IMR-90 (cell line): ENCODE measurements at places on chromosomes 6 and 20. TPM values are rescaled to one million over a fixed set of nuclear protein-coding genes. Genes with fewer than 3 reads are reported as not detected.
A peak's percentile ranks its signal among the peaks of the same experiment; 100 is the strongest.

RBM24 gene
- 4.1 and 6.7 TPM in 2 replicates for total RNA-seq

DNA sequence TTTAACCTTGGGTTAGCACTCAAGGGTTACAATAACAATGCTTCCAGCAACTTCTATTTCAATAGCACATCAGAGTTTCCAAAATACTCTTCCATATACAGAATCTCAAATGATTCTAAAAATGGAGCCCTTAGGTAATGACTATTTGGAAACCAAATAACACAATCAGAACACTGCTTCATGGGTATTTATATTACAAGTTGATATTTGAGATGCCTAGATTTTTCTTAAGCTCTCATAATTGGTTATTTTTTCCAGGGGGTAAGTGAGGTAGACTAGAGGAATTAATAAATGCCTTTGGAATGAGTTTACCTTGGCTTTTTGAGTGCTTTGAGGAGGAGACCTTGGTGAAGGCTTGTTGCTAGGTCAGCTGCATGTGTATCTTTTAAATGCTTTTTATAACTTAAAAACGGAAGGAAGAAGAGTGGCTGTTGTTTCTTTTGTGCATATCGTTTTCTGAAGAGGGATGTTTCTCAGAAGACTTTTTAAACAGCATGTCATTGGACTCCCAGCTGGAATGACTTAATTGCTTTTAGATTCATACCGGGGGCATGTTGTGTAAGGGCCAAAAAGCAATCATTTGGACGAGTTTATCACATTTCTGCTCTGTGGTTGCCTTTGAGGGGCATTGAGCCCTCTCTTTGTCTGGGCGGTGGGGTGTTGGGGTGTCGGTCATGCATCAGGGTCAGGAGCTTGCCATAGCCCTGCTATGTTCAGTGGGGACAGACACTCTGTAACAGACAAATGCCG, 186.0 kb downstream of the DTNBP1 start:
- peak; percentile 88 for DNase-seq
- H3K36me3 ChIP-seq = peaks cover 10% of the 10 kb centered on the region
- peak overlapping the region; percentile 95 for H3K27ac ChIP-seq
- H3K4me3 ChIP-seq = no peak overlapping the region
- peaks cover 33% of the 10 kb centered on the region for H3K4me1 ChIP-seq

CLDN20 gene
- total RNA-seq = not detected in 2 replicates

DNA sequence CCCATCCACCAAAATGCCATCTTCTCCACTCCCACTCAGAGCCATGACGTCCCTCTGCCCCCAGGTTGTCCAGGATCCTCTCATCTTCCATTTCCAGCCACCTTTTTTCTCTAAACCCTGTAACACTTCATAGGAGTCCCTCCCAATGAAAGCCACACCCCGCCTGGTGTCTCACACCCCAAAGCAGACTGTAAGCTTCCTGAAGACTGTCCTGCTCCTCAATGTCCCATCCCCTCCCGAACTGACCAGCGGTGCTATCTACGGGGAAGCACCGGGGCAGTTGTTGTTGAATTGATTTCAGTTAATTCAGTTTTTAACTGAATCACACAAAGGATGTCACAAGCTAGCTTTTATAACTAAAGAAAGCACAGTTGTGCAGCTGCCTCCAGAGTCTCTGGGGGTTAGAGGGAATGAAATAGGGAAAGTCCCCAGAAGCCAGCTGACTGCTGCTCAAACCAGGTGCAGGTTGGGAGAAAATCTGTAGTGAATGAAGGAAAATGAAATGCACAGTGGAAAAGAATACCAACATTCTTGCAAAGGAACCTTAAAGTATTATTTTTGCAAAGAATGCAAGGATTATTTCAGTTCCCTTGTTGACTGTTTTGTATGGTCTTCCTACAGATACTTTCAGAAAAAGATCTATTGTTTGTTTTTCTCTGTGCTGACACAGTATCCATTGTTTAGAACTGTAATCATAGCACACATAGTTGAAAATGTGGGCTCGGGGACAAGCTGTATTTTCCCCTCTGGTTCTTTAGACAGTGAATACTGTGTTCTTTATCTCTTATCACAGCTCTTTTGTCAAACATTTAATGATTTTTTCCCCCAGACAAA, 222.6 kb upstream of the QKI start:
- H3K4me3 ChIP-seq = no peak overlapping the region
- no peak overlapping the region for H3K27ac ChIP-seq
- H3K27me3 ChIP-seq = no peaks in the 10 kb centered on the region

GRCh38 chr6:126040826-126041225, 54.5 kb downstream of the TRMT11 start:
- peaks cover 8% of the 10 kb centered on the region; the same call in 1 of the 2 replicates for H3K4me1 ChIP-seq
- H3K4me3 ChIP-seq = no peak overlapping the region
- no peaks in the 10 kb centered on the region; the same call in 1 of the 2 replicates for H3K36me3 ChIP-seq
- no peaks in the 10 kb centered on the region for H3K27me3 ChIP-seq
- H3K27ac ChIP-seq = no peak overlapping the region

DNA sequence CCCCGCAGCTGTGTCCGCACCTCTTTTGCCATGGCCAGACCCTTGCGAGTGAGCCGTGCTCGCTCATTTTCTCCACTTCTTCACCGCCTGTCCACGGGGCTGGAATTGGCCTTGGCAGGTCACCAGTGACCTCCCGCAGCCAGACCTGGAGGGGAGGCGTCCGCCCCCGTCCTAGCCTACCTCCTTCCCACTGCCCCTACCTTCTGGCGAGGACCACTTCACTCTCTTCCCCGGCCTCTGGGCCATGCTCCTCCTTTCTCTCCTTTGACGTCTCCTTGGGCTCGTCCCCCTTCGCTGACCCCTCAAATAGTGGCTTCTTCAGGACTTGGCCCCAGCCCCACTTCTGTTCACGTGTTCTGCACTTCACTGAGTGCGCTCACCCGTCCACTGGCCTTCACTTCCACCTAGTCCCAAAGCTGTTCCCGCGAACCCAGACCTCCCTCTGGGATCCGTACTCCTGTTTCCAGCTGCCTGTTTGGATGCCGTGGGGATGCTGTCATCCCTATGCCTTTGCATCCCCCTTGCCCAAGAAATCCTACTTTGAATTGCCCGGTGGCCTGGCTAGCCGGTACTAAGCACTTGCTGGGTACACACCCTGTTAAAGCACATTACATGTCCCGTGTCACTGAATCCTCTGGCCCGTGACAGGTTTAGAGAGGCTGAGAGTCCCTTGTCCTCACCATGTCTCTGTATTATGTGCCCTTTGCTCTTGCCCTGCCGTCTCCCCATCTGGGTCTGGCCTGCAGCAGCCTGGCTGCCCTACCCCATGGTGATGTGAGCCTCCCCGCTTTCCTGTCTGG, 33.0 kb downstream of the SPATA2 start:
- peaks cover 7% of the 10 kb centered on the region for H3K4me1 ChIP-seq
- H3K36me3 ChIP-seq = peaks cover 36% of the 10 kb centered on the region
- no peak overlapping the region for H3K4me3 ChIP-seq

DNA sequence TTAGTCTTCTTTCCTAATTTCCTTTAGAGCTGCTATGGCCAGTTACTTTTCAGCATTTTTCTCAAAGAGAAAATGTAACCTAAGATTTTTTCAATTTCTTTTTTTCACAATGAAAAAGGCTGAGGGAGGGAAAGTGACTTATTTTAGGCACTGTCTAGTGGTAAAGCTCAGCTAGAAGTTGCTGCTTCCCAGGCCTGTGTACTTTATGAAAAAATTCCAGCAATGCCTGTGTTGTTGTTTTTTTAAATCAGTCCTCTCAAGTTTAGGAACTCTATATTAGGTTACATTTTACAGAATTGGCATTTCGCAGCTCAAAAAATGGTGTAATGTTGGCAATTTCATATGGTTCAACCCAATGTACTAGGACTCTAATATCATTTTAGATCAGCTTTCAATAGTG, 269.6 kb downstream of the ARID1B start:
- no peak overlapping the region for H3K27ac ChIP-seq
- H3K36me3 ChIP-seq = no peaks in the 10 kb centered on the region
- H3K4me1 ChIP-seq = peaks cover 8% of the 10 kb centered on the region

DNA sequence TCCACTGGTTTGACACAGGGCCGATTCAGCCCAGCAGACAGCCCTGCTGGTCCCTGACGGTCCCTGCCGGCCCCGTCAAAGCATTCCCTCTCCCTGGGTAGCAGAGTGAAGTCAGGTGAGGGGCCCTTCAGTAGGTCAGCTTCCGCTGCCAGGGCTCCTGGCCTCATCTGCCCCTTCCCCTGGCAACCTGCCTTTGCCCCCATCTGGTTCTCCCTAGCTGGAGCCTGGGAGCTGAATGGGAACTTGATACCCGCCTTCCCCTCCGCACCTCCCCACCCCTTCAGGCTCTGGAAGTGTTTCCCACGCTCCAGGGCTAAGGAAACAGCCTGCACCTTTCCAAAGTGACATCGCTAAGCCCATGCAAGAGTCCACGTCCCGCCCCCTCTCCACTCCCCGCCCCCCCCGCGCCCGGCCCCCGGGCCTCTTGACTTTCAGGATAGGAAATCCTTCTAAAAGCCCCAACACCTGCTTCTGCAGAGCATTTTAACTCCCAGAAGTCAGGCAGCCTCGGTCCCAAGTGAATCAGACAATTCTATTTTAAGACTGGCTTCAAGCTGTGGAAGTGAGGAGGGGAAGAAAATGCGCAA, 53.3 kb downstream of the ISM1 start:
- no peak for DNase-seq
- H3K27me3 ChIP-seq = no peaks in the 10 kb centered on the region; the same call in 1 of the 2 replicates
- no peak overlapping the region for H3K27ac ChIP-seq

DNA sequence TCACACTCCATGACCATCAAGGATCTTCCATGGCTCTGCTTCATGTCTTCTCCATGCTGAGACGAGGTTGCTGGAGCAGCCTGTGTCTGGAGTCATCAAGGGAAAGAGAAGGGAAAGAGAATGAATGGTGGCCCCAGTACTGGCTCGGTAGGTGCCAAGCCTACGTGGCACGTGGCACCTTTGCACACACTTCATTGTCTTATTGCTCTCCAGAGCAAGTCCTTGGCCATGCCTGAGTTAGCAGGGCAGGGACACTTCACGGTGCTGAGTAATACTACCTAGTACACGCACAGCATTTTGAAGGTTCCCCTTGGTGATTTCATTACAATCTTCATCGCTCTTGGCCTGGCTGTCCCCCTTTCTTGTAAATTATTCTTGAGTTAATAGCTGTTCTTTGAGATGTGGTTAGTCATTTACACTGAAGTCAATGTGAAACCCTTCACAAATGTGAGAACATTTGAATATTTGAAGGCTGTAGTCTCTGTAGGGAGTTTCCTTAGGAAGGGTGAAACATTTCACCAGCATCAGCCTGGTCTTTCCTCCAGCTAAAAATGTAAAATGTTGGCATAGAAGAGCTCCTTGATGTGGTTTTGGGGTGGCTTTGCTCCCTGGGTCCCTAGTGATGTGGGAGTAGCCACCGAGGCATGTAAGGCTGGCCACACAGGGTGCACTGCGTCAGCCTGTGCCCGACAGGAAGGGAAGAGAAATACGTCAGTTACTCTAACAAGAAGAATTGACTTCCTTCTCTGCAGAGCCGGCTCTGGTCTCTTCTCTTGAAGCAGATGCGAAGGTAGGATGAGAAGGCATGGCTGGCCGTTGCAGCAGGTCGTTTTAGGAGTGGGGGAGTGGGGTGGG, at the start of gene SYTL3:
TSS of gene SYTL3 (plus strand) at position 766 of the 855 bp plus-strand sequence. CDS start 13,215 bp downstream, outside the sequence.
- H3K27me3 ChIP-seq = no peaks in the 10 kb centered on the region
- no peaks in the 10 kb centered on the region for H3K36me3 ChIP-seq
- peak; percentile 82 for DNase-seq
- H3K4me3 ChIP-seq = no peak within 1 kb of the TSS
- H3K27ac ChIP-seq = peak within 1 kb of the TSS; percentile 94
- peaks cover 28% of the 10 kb centered on the region for H3K4me1 ChIP-seq

SYCP2L gene
- not detected in 2 replicates for total RNA-seq

- DNase-seq = no peak
- 0 out of 2 replicates have a peak, but pooled peaks cover 2% of the 10 kb centered on the region for H3K4me1 ChIP-seq
- H3K4me3 ChIP-seq = no peak overlapping the region
- H3K27me3 ChIP-seq = no peaks in the 10 kb centered on the region
Observed at GRCh38 chr6:158680015-158680414, 30.2 kb downstream of the SYTL3 start.

SLC32A1 gene
- total RNA-seq = not detected in 2 replicates

GRCh38 chr20:47347661-47348435, 8.7 kb downstream of the ZMYND8 start:
- no peak for DNase-seq
- no peak overlapping the region for H3K4me3 ChIP-seq
- H3K4me1 ChIP-seq = peaks cover 38% of the 10 kb centered on the region
- peak overlapping the region; percentile 67; the same call in 1 of the 2 replicates for H3K27ac ChIP-seq
- H3K27me3 ChIP-seq = no peaks in the 10 kb centered on the region

- no peaks in the 10 kb centered on the region for H3K27me3 ChIP-seq
- no peak overlapping the region for H3K4me3 ChIP-seq
- DNase-seq = no peak
- no peaks in the 10 kb centered on the region for H3K36me3 ChIP-seq
Observed at GRCh38 chr6:70264306-70264705, 38.6 kb downstream of the COL9A1 start.

GRCh38 chr20:25073544-25073943, 8.4 kb downstream of the VSX1 start:
- H3K4me1 ChIP-seq = no peaks in the 10 kb centered on the region
- no peak overlapping the region for H3K27ac ChIP-seq
- peaks cover 67% of the 10 kb centered on the region for H3K27me3 ChIP-seq
- no peaks in the 10 kb centered on the region for H3K36me3 ChIP-seq
- DNase-seq = no peak

DNA sequence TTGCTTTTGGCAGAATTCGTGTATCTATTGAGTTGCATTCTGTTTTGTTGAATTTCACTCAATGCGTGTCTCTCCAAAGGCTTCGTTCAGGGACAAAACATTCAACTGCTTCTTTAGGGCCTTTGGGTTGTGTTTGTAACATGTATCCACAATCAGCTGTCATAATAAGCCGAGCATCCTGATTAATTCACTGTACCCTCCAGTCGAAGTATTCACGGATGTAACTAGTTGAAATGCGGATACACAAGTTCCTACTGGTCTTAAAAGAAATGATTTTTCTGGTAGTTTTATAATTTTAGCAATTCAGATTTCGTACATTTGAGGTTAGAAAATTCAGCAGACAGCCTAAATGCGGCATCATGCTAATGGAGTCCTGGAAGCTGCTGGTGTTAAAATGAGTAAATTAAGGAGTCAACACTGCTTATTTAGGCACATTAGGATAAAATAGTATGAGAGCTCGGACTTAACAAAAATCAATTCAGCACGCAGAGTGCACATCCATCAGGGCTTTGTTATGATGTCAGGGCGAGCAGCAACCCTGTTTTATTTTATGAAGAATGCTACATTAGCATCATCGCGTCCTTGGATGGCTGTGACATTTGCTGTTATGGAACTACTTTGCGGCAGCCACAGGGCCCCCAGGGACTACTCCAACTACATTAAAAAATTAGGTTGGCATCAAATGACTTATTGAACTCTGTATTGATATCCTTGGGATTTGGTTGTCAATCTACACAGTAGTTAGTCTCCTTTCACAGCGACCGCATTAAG, 489.3 kb upstream of the FLRT3 start:
- no peak overlapping the region for H3K4me3 ChIP-seq
- H3K27me3 ChIP-seq = no peaks in the 10 kb centered on the region
- H3K27ac ChIP-seq = no peak overlapping the region
- H3K4me1 ChIP-seq = no peaks in the 10 kb centered on the region
- no peaks in the 10 kb centered on the region for H3K36me3 ChIP-seq

DNA sequence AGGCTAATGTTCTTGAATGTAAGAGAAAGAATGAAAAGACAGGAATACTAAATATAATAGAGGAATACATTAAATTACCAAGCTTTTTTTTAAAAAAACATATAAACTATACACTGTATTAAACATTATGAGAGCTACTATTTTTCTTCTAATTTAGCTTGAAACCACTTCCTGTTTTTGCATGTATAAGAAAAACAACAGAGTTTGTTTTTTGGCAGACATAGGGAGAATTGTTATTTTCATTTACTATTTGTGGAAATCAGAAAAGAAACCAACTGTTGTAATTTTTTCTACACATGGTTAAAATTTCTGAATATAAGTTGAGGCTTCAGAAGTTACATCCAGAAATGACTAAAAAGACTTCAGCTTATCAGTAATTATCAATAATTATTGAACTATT, 991.8 kb upstream of the GJE1 start:
- no peaks in the 10 kb centered on the region for H3K36me3 ChIP-seq
- H3K4me1 ChIP-seq = no peaks in the 10 kb centered on the region
- no peak overlapping the region for H3K4me3 ChIP-seq
- no peak for DNase-seq
- H3K27ac ChIP-seq = no peak overlapping the region
- no peaks in the 10 kb centered on the region for H3K27me3 ChIP-seq
